ENCODE measurements at places on chromosomes 3 and 15. TPM values are rescaled to one million over a fixed set of nuclear protein-coding genes. Genes with fewer than 3 reads are reported as not detected.

DNA sequence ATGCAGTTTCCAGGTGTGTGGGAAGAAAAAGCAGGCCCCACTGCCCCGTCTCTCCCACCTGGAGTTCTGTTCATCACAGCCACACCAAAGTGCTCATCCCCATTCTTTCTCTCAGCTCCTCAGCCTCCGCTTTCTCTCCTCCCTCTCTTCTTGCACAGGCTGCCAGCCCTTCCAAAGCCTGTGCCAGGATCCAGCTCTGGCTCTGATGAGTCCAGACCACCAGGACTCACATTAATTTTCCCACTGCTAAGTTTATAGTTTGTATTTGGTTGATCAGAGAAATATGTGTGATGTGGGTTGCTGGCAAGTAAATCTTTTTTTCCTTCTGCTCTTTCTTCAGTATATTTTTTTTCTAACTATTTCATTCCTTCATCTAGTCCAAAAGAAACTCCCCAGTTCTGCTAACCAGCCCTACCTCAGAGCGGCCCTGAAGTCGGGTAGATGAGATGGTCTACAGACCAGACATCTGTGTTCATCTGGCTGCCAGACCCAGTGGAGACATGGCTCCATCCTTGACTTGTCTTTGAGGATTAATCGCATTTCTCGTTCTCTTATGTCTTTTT is 49.8 kb downstream of the BOC start:
- DNase-seq: no peak
- H3K36me3 ChIP-seq: no peaks in the 10 kb centered on the region
- H3K4me1 ChIP-seq: peaks cover 6% of the 10 kb centered on the region
- H3K27me3 ChIP-seq: no peaks in the 10 kb centered on the region

DNA sequence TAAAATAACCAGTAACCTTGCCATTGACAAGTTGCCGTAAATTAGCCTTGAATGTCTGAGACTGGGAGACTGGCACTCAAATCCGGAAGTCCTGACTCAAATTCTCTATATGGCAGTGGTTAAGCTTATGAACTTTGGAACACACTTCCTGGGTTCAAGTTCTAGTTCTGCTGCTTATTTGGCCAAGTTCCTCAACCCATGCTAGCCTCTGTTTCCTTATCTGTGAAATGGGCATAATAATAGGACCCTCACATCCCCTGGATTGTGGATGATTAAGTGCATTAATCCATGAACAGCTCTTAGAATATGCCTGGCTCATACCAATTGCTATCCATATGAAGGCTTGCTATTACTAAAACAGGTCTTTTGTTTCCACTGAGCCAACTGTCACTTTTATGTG is 311.5 kb downstream of the EDEM1 start:
- H3K27me3 ChIP-seq: no peaks in the 10 kb centered on the region
- no peak overlapping the region for H3K4me3 ChIP-seq
- H3K4me1 ChIP-seq: no peaks in the 10 kb centered on the region

DNA sequence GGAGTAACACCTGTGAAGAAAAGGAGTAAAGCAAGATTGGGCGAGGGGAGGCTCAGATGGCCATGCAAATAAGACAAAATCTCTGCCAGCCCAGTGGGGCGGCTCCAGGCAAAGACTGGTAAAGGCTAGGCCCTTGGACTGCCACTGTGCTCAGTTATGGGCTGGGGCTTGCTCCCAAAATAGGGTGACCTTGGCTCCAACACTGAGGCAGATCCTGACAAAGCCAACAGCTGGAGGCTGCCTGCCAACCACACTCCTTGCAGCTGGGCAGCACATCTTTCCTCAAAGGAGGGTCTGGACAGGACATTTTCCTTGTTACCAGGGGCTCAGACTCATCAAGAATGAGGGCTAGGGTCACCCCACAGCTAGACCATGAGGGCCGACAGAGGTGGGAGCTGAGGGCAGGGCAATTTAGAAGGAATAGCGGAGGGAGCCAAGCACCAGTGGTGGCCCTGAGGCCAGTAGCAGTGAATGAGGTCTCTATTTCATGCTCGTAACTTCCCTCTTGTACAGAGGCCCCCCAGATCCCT is 86.1 kb downstream of the CHRD start:
- no peaks in the 10 kb centered on the region for H3K36me3 ChIP-seq
- peaks cover 28% of the 10 kb centered on the region for H3K27me3 ChIP-seq
- no peak overlapping the region for H3K4me3 ChIP-seq
- H3K4me1 ChIP-seq: peaks cover 11% of the 10 kb centered on the region

DNA sequence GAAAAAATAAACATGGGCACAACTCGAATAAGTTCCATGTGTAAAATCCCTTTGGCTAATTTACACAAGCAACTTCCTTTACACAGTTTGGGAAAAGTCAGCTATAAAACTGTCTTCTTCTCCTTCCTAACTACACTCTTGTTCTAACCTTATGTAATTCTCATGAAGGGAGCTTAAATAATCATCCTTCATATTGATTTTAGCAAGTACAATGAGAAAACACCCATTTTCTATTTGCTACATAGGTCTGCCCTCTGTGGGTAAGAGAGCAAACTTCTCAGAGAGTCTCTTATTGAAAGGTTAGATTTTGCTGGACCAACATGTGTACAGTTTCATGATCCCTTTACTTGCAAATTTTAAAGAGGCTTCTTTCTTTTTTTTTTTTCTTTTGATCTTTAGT is 398.5 kb downstream of the ROBO1 start:
- no peaks in the 10 kb centered on the region for H3K36me3 ChIP-seq
- DNase-seq: no peak
- H3K27ac ChIP-seq: no peak overlapping the region

- no peak overlapping the region for H3K4me3 ChIP-seq
- H3K27me3 ChIP-seq: no peaks in the 10 kb centered on the region
- no peak overlapping the region for H3K27ac ChIP-seq
- no peaks in the 10 kb centered on the region for H3K4me1 ChIP-seq
- no peak for DNase-seq
- no peaks in the 10 kb centered on the region for H3K36me3 ChIP-seq
Observed at GRCh38 chr3:115685097-115685496, 61.8 kb downstream of the GAP43 start.

DNA sequence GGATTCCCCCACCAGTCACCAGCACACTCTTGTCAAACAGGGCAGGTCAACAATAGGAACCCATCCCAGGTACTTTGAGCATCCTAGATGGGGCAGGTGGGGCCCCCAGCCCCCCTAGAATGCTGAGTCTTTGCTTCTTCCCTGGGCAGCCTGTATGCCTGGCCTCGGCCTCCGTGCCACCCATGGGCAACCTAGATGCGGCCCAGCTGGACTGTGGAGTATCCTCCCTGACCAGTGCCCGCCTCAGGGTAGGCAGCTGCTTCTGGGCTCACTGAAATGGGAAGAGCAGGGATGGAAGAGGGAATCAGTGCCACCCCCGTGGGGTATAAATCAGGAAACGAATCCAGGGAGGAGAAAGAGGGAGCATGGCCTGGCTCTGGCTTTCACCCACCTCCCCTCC is 10.9 kb downstream of the DNAH1 start:
- H3K36me3 ChIP-seq: no peaks in the 10 kb centered on the region
- no peak overlapping the region for H3K4me3 ChIP-seq
- H3K4me1 ChIP-seq: no peaks in the 10 kb centered on the region

- DNase-seq: no peak
- H3K4me3 ChIP-seq: no peak overlapping the region
- no peaks in the 10 kb centered on the region for H3K4me1 ChIP-seq
- no peaks in the 10 kb centered on the region for H3K36me3 ChIP-seq
Observed at GRCh38 chr3:96960661-96961330, 146.4 kb downstream of the EPHA6 start.

DNA sequence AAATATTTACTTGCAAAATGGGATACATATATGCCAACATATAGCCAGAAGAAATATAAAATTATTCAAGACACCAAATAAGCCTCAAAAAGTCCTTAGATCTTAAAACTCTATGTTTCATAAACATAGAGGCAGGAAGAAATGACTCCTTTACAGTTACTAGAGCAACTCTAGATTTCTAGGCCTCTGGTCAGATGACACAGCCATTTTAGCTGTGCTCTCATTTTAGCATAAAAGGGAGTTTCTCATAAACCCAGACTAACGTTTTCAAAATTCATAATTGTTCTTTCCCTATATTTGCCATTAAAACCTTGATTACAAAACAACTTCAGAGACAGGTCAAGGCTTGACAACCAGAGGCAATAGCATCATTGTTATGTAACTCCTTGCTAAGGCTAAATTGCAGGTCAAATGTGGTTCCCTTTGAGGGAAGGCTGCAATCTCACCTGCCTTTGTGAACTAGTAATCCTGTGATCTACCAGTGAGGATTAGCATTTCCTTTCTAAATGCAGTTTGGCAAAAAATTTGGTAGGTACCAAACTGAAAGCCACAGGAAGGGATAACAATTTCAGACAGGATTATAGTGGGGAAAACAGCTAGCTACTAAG is 8.2 kb downstream of the THOC7 start:
- no peak for DNase-seq
- no peaks in the 10 kb centered on the region for H3K4me1 ChIP-seq
- H3K36me3 ChIP-seq: no peaks in the 10 kb centered on the region

DNA sequence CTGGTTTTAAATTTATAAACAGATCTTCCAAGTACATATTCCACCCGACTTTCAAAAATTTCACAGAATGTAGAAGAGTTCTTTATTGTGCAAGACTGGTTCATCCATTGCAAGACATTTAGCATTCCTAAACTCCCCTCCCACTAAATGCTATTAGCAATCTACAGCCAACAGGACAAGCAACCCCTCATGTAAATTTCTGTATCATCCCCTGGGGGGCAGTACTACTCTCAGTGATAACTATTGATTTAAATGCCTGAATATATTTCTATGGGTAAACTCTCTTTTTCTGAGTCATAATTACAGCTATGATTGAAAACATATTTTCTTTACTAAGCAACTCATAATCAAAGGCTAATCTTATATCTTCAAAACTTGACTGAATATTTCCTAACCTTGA is 10.7 kb upstream of the SLC15A2 start:
- no peaks in the 10 kb centered on the region for H3K36me3 ChIP-seq
- H3K27ac ChIP-seq: no peak overlapping the region
- no peaks in the 10 kb centered on the region for H3K4me1 ChIP-seq
- H3K4me3 ChIP-seq: no peak overlapping the region
- DNase-seq: no peak
- no peaks in the 10 kb centered on the region for H3K27me3 ChIP-seq

The CASR gene
- not detected for total RNA-seq
